ENCODE measurements at places on chromosomes 7 and 10.
A peak's percentile ranks its signal among the peaks of the same experiment; 100 is the strongest.

GRCh38 chr7:137262599-137262998 lies 80.9 kb downstream of the PTN start:
- no peak for DNase-seq

DNA sequence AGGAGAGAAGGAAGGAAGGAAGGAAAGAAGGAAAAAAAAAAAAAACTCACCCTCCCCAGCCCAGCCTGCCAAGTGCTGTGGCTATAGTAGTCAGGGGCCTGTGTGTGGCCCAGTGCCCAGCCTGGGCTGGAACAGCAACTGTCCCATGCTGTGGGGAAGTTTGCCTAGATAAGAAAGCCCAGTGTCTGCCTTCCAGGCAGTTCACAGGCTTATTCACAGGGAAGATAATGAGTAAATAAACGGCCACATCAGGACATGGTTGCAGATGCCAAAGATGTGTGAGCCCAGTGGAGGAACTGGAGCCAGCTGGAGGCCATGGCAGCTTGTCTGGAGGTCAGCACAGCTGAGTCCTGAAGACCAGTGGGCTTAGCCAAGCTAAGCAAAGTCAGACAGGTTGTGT lies 132.4 kb upstream of the FOXK1 start:
- DNase-seq = no peak

GRCh38 chr10:96665306-96665705 lies 55.0 kb downstream of the PIK3AP1 start:
- no peak for DNase-seq

DNA sequence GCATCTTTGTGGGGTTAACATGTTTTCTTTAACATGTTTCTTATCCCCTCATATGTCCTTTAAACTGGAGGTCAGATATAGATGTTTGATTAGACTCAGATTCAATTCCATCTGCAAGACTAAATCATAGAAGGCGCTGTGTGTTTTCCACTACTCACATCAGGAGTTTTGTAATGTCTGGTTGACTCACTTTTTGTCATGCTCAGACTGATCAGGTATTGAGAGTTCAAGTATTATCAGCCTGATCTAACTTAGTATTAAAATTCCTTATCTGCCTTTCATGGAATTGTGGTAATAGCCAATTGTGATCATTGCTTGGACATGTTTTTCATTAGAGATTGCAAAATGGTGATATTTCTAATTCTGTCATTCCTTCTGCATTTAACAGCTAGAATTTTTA lies 30.2 kb downstream of the ENTPD7 start:
- DNase-seq = no peak

- no peak for DNase-seq
These were observed 56.1 kb downstream of the HACD1 start for GRCh38 chr10:17561111-17561510.

DNA sequence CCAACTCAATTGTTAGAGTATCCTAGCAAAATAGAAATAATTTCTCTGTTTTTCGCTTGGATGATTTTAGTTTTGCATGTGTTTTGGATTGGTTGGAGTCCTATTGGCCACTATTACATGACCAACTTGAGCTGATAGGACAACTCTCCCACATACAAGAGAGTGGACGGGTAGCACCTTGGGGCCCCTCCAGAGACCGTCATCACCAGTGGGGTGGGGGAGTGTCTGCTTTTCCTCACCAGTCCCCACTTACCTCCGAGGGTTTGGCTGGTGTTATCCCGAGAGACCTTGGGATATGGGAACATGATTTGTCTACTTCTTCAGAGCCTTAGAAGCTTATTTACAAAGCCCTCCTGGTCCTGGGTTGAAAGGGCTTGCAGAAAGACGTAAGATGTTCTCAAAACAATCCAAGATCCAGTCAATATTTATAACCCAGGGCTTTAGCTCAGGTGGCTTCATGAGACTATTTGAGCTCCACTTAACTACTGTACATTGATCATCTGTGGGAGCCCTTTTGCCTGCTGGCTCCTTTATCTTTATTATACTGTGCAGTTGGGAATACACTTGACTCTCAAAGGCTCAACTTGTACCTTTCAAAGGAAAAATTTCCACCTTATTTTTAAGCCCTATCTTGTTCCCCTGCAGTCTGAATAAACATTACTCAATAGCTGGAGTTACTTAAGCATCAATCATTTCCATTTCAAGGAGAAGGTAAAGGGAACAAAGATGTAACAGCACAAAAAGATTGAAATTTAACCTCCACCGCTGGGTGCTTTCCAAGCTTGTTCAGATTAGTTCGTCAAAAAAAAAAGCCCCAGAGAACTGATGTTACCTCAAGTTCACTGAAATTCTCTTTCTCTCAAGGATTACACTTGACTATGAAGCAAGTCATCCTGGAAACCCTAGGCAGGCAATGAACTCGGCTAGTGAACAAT lies 119.7 kb downstream of the WDR11 start:
- no peak for DNase-seq

DNA sequence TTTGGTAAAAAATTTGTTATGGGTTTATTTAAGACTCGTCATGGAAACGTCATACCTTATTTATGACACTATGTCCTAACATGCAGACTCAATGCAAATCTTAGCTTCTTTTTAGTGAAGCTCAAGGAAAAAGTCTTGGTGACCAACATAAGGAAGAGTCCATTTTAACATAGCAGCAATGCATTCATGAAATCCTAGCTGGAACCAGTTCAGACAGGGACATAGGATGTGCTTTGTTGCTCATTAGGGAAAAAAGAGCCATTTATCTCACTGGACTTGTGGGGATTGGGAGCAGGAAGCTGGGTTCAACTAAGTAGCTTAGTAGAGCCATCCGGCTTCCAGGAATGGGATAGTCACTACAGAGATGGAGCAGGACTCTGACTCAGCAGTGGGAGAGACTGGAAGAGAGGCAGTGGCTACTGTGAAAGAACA lies 100.7 kb upstream of the DKK1 start:
- DNase-seq = no peak

DNA sequence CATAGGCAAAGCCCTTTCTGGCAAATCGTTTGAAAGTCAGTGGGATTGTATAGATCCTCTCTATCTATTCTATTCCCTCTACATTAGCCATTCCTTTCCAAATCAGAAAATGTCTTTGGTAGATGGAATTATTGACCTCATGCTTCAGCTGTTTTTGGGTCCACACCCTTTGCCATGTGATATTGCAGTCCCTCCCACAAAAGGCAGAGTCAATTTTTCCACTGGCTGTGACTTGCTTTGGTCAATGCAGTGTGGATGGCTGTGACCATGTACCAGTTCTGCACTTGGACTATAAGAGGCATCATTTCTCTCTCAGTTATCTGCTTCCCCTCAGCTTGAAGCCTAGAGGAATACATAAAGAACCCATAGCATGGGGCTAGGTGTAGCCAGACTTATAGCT lies 332.9 kb downstream of the PTEN start:
- no peak for DNase-seq

DNA sequence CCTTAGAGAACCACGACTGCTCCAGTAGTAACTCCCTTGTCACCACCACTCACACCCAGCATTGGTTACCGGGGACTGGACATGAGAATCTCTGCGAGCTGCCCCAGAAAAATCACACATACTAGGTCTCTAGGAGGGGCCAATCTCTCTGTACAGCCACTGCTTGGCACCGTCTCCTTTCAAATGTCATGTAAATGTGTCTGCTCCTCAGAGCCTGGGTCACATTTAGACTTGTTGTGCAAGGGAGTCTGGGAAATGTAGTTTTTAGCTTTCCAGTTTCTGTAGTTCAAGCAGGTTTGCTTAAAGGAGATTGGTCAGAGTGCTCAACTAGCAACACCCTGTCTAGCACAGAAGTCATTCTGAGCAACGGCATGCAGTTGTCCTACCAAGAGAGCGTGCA lies 60.0 kb downstream of the CHN2 start:
- no peak for DNase-seq

DNA sequence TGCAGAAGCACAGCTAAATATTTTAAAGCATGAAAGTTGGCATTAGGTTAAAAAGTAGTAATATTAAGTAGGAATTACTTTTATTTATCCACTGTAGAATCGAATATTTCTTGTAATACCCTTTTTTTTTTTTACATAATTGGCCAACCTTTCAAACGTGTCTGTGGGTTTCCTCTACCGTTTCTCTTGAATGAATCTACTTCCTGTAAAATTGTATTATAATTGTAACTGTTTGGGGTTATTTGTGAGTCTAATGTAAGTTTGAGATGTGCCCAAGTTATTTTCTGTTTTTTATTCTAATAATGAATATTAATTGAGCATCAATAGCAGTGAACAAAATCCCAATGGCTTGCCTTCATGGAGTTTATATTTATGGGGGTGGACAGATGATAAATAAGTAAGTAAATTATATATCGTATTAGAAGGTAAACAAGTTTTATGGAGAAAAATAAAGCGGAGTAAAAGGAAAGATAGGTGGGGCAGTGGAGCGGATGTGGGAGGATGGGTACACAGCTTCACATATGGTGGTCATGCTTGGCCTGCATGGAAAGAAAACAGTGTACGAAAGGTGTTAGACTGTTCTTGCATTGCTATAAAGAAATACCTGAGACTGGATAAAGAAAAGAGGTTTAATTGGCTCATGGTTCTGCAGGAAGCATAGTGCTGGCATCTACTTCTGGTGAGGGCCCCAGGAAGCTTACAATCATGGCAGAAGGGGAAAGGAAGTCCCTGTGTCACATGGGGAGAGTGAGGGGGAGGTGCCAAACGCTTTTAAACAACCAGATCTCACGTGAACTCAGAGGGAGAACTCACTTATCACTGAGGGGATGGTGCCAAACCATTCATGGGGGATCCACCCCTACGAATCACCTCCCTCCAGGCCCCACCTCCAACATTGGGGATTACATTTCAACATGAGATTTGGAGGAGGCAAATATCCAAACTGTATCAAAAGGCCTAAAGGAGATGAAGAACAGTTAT lies 5.4 kb downstream of the TSPAN13 start:
- no peak for DNase-seq

DNA sequence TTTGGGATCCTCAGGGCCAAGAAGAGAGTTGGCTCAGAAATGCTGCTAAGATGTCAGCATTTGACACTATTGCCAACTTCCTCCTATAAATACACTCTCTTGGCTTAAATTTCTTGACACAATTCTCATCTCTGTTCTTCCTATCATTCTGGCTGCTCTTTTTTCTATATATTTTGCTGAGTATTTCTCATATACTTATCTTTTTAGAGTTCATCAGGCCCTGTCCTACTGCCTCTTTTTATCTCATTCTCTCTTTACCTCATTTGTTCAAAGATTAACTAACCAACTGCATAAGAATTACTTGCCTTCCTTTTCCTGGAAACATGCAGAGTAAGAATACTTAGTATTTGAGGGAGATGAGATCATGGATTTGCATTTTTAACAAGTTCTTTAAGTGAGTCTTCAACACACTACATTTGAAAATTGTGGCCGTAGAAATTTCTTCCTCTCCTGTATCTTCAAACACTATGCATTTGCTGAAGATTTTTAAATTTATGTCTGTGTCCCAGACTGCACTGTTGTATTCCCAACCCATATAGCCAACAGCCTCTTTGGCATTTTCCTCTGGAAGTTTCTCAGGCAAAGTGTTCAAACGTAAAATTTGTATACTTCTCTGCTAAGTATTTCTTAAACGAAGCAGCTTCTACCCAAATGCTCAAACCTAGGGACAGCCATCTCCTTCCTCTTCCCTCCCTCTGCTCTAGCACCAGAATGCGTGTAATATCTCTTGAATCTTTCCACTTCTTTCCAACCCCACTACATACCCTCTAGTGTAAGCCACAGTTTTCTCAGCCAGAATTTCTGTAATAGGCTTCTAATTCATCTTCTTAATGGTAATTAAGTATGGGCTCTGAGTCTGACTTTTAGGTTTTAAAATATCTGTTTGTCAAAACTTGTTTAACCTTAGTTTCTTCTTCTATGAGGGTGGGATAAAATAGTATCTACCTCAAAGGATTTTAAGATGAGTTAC lies 35.5 kb downstream of the ARL4A start:
- DNase-seq = no peak

DNA sequence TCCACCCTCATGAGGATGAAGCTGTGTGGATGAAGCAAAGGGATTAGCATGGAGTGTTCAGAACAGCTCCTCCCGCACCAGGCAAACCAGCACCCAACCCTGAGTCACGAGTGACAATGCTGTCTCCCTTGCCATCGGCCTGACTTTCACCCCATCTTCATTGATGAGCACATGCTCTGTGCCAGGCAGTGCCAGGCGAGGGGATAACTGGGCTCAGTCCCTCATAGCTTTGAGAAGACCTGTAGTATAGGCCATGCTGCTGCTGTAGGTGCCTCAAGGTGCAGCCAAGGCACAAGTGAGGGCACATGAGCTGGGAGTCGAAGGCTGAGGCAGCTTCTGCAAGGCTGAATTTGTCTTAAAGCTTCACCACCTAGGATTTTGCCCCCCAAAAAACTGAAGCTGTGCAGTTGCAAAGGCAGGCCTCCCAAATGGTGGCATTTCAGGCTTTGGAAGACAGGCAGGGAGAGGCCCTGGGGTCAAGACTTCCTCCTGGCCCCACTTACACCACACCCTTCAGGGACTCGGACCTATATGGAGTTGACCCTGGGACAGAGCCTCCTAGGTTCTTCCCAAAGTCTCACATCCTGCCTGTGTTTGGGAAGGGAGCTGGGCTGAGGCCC lies 54.2 kb upstream of the GDF10 start:
- no peak for DNase-seq

DNA sequence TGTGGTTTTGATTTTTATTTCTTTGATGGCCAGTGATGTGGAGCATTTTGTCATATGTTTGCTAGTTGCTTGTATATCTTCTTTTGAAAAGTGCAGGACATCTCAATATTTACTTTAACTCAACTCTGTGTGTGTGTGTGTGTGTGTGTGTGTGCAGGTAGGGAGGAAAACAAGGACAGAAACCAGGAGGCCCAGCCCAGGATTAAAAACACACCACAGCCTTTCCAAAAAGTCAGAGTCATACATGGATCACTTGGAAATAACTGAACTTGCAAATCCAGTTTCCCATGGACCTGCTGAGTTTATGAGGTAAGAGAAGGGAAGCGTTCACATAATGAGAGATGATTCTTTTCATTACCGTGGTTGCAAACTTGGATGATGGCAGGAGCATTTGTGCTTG lies 189.9 kb upstream of the LYZL1 start:
- no peak for DNase-seq

DNA sequence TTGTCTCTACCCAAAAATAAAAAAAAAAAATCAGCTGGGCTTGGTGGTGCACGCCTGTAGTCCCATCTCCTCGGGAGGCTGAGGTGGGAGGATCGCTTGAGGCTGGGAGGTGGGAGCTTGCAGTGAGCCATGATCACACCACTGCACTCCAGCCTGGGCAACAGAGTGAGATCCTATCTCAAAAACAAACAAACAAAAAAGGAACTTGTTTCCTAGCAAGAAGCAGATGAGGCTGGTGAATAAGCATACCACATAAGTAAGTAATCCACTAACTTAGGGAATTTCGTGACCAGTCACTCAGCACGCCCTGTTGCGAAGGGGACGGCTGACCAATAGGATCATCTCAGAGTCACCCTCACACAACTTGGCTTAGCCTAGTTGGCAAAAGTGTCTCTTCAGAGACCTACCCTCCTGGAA lies 64.6 kb downstream of the CUX1 start:
- DNase-seq = no peak

- peak; percentile 22 for DNase-seq
These were observed at the start of gene MACROH2A2 for GRCh38 chr10:70052462-70053217. Gene MACROH2A2, plus strand, starts transcription at chr10:70052846. Its CDS starts 22,813 bp downstream, at chr10:70075659.

GRCh38 chr7:18400726-18401125 lies 94.8 kb upstream of the HDAC9 start:
- no peak for DNase-seq
